ENCODE measurements at places on chromosomes 2 and 18. TPM values are rescaled to one million over a fixed set of nuclear protein-coding genes. Genes with fewer than 3 reads are reported as not detected.

DNA sequence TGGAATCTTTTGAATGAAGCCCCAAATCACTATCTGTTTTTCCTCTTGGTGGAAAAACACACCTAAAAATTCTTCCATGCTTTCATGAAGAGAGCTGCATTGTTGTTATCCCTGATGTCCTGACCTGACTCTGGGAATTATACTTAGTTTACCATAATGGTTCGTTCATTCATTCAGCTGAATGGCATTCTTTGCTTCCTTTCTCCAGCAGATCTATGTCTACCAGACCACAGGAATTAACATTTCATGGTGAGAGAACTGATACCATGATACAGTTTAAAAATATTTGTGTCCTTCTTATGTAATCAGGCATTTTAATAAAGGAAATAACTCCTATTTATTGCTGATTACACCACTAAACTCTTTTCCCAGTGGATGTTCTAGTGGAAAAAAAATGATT, 11.1 kb upstream of the SLC4A10 start:
- DNase-seq: no peak

- no peak for DNase-seq
Measured at GRCh38 chr2:60095202-60095815, 458.1 kb downstream of the BCL11A start.

DNA sequence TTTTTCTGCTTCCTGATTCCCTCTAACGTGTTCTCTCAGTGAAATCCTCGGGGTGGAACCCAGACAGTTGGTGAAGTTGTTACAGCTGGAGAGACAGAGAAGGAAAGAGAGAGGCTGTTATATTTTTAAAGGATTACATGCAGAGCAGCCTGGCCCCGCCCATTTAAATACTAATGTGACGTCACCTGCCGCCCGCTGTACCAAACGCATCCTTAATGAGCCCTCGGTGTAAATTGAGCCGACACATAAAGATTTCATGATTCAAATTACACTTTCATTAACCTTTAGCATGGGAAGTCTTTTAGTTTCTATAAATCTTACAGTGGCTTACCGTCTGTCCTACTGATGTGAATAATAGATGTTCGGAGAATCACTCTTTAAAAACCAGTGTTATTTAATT, 164.0 kb upstream of the SIX3 start:
- DNase-seq: no peak

DNA sequence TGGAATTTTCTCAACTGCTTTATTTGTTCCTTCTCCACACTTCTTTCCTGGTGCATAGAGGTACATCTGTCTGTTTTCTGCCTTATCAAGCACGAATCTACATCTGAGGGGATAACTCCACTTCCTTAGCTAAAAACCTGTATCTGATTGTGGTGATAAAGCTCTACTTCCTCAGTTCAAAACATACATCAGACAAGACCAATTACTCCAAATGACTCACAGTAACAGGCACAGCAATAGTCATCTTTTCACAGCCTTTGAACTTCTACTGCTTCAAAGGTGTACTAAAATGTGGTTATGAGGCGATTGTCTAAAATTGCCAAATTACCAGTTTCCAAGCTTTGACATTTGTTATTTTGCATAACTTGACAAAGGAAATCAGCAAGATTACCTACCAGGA, 803.6 kb upstream of the ZEB2 start:
- DNase-seq: no peak

GRCh38 chr2:110896226-110896625, 163.9 kb downstream of the ACOXL start:
- no peak for DNase-seq

DNA sequence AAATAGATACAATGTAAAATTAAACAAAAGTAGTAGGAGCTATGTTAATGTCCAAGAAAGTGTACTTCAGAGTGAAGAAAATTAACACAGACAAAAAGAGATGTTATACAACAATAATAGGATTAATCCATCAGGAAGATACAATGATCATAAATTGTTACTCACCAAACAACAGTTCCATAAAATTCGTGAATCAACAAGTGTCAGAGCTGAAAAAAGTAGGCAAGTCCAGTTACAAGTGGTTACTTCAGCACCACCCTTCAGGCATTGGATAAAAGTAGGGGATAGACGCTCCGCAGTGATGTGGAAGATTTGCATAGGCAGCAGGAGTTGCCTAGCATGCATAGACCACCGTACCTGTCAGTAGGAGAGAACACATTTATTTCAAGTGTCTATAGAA, 77.8 kb downstream of the ATP9B start:
- DNase-seq: no peak

The PKDCC gene
- total RNA-seq: 71.4 TPM
